ENCODE measurements at places on chromosomes 16 and 17. TPM values are rescaled to one million over a fixed set of nuclear protein-coding genes. Genes with fewer than 3 reads are reported as not detected.

DNA sequence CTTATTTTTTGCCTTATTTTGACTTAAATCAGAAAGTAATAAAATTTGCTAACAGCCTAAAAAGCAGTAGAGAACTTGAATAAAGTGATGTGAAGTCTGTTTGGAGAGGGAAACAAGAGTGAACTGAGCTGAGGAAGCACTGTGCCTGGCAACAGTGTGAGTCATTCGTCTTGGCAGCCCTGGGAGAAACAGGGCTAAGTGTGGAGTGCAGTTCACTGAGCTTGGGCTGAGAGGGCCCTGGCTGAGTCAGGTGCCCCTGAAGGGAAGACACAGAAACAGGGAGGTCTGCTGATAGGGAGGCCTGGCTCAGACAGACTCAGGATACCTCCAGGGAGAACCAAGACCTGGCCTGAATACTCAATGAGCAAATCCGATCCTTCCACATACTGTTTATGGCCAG, 132.1 kb downstream of the HS3ST4 start:
- ATAC-seq: peak; percentile 74

- no peak for ATAC-seq
These were observed 35.5 kb downstream of the GAN start for GRCh38 chr16:81350306-81350615.

GRCh38 chr17:18362698-18363100, 651 bp downstream of the SHMT1 start:
- ATAC-seq: no peak

DNA sequence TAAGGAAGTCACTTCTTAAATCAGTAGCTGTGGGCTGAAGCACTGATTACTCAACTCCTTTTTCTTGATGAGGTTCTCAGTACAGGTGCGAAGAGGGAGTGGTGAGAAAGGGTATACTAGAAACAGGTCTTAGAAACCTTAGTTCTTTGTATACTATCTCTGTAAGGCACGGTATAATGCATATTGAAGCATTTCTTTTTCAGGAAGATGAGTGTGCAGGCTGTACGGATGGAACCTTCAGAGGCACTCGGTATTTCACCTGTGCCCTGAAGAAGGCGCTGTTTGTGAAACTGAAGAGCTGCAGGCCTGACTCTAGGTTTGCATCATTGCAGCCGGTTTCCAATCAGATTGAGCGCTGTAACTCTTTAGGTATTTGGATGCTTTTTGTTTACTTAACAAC, 39.2 kb downstream of the CYLD start:
- no peak for ATAC-seq

- no peak for ATAC-seq
These were observed 6.7 kb downstream of the PCGF2 start for GRCh38 chr17:38741461-38741860.

- no peak for ATAC-seq
These were observed 765 bp downstream of the KRT19 start for GRCh38 chr17:41527063-41528023.

- no peak for ATAC-seq
These were observed 58.1 kb downstream of the ZDHHC7 start for GRCh38 chr16:84953190-84953746.

DNA sequence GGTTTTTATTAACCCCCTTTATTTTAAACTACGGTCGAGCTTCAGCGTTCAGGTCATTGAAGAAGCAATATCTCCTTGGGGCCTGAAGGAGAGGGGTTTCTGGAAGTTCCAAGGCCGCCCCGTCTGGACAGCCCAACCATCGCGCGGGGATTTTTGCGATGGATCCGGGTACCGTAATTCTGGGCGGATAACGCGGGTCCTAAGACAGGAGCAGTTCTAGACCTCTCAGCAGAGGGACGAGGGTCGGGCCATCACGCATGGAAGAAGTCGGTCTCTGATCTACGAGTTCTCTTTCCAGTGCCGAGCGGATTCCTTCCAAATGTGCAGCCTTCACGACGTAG, 3.6 kb downstream of the BORCS6 start:
- ATAC-seq: no peak

DNA sequence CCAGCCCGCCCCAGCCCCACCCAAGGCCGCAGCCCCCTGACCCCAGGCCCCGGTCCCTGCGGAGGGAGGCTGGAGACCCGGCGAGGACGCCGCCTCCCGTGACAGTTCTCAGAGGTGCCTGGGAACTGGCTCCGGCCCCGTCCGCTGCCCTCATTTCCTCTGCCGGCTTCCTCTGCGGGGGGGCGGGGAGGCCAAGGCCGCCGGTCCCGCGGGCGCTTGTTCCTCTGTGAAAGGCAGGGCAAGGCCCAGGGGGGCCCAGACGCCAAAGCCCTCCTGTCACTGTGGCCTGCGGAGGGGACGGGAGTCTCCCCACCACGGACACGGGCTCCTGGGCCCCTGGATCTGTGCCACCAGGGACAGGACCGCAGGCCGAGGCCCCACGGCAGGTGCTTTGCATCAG, 5.0 kb upstream of the PVALEF start:
- ATAC-seq: no peak

GRCh38 chr16:22284637-22285036, 12.6 kb upstream of the POLR3E start:
- no peak for ATAC-seq

GRCh38 chr17:67008101-67008500, 36.3 kb upstream of the CACNG1 start:
- no peak for ATAC-seq

GRCh38 chr17:45326626-45327025, 9.8 kb upstream of the MAP3K14 start:
- ATAC-seq: no peak

- ATAC-seq: no peak
These were observed 44.4 kb downstream of the ZNF778 start for GRCh38 chr16:89261691-89262563.

DNA sequence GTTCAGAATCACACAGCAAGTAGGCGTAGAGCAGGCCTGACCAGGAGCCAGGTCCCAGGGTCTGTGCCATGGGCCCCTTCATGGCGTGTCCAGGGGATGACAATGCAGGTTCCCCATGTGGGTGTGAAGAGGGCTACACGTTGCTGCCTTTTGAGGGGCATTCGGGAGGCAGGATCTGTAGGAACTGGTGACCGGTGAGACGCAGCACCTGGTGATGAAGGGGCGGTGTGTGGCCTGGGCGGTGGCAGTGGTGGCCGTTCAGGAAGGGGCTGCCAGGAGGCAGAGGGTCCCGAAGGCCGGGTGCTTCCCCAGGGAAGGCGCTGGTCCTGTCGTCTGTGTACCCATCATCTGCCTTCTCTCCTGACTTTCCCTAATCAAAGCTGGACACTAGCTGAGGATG, 34.6 kb downstream of the ZNF750 start:
- no peak for ATAC-seq

DNA sequence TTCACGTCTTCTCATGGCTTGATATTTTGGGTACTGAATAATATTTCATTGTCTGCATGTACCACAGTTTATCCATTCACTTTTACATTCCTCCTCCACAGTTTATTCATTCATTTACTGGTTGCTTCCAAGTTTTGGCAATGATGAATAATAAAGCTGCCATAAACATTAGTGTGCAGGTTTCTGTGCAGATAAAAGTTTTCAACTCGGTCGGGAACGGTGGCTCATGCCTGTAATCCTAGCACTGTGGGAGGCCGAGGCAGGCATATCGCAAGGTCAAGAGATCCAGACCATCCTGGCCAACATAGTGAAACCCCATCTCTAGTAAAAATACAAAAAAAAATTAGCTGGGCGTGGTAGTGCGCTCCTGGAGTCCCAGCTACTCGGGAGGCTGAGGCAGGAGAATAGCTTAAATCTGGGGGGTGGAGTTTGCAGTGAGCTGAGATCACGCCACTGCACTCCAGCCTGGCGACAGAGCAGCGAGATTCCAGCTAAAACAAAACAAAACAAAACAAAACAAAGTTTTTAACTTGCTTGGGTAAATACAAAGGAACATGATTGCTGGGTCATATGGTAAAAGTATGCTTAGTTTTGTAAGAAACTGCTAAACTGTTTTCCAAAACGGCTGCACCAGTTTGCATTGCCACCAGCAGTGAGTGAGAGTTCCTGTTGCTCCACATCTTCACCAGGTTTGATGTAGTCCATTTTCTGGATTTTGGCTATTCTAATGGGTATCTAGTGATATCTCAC, 89.5 kb downstream of the WWP2 start:
- peak; percentile 7 for ATAC-seq

DNA sequence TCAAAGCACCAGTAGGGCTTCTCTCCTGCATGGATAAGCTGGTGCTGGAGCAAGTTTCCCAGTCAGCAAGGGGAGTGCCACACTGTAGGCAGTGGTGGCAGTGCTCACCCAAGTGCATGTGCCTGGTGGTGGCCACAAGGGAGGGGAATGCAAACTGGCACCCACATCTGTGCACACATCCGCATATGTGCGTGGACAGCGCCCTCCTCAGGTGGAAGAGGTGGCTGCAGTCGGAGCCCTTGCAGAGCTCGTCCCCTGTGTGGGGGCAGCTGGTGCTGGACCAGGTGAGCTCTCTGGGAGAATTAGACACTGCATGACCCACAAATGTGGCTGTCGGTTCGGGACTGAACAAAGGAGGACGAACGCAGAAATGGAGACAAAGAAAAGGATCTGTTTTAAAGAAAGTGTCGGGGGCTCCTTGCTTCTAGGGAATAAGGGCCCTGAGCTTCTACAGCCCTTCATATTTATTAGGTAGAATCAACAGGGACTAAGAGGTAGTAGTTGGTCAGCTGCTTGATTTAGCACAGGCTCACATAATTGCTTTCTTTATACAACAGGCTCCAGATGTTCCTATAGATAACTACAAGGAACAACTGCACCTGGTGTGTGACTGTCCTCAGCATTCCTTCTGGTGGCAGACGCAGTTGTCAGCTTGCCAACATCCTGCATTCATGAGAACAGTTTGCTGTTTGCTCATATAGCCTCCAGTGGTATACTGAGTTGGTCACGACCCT, 5.3 kb upstream of the ZNF689 start:
- peak; percentile 33 for ATAC-seq

DNA sequence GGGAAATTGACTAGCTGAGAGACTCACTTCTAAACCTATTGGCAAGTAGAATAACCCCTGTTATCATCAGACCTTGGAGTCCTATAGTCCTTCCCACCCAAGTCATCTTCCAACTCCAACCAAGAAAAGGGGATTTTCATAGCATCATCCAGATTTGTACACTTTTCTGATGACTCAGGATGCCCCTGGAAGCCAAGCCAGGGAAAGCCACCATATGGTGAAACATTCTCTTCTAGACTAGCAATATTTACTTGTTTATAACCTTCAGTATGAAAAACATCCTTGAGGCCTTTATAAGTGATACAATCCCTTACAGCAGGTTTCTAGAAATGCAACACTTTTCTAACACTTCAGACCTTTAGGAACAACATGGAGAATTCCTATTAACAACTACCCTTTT, 618.8 kb upstream of the CDH11 start:
- no peak for ATAC-seq

DNA sequence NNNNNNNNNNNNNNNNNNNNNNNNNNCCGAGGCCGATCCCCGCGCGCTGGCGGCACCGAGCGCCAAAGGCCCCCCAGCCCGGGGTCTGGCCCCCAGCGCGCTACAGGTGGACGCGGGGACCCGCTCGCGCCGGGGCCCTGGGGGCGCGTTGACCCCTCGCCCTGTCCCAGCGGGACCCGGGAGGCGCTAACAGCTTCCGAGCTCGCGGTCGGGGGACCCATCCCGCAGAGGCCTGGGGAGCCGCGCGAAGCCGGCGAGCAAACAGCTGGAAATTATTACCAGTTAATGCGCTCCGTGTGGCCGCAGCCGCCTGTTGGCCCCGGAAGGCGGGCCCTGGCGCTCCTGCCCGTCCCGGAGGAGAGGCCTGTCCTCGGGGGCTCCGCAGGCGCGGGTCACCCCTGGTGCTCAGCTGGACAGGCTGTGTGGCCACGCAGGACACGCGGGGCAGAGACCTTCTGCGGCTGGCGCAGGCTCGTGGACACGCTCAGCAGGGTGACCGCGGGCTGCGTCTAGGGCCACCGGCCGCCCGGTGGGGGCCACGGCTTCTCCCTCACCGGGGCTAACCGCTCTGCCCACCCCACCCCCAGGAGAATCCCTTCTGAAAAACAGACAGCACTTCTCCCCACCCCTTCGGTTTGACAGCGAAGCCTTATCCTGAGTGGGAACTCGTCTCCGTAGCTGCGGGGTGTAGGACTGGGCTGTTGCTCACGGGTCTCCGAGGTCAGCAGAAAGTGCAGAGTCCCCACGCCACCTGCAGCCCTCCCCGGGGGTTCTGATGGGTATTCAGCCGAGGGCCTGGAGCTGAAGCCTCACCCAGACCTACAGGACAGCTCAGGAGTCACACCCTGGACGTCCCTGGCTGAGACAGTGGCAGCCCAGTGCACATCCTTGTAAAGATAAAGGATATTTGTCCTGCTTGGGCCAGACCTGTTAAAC, 138.7 kb upstream of the RPH3AL start:
- peak; percentile 89 for ATAC-seq

DNA sequence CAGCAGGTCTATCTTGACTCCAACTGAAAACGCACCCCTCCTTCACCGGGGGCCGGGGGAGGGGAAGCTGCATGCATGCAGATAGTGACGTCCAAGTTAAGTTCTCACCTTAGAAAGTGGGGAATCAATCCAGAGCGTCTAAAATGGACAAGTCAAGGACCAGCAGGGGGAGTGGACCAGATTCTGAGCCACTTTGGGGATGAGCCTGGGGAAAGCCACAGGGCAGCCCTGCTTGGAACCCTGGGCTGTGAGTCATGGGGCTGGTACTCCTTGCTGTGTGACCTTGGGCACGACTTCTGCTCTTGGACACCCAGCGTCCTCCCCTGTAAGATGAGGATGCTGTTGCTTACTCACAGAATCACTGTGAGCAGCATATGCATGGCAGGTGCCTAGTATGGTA, 9.1 kb downstream of the TNFRSF13B start:
- ATAC-seq: no peak

GRCh38 chr17:73782641-73783381, 138.6 kb upstream of the SDK2 start:
- ATAC-seq: no peak

DNA sequence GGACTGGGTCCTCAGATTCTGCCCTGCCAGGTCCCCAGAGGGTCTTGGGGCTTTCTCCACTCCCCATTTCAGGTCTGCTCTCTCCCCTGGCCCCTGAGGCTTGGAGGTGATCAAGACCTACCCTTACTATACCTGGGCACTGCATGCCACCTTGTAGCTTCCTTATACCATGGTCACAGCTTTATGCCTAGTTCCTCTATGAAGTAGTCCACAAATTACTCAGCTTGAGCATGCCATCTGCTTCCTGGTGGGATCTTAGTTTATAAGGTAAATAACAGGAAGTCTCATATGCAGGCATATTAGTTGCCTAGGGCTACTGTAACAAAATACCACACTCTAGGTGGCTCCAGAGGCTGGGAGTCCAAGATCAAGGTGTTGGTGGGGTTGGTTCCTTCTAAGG, 11.0 kb upstream of the PMFBP1 start:
- ATAC-seq: no peak

CFAP97D1 gene
- total RNA-seq: 0.07 TPM

ADAD2 gene
- not detected for total RNA-seq

SMIM5 gene
- 0.75 TPM for total RNA-seq

SYT17 gene
- total RNA-seq: 2.9 TPM

MYL4 gene
- not detected for total RNA-seq

KCTD11 gene
- total RNA-seq: 6.6 TPM

OR3A3 gene
- 0.11 TPM for total RNA-seq

TNFRSF13B gene
- 0.66 TPM for total RNA-seq

CCL15 gene
- not detected for total RNA-seq

P2RX5 gene
- total RNA-seq: 12.3 TPM

TEDC2 gene
- 10.0 TPM for total RNA-seq

TP53TG3C gene
- total RNA-seq: not detected

KRTAP3-1 gene
- total RNA-seq: not detected

SCIMP gene
- total RNA-seq: 0.38 TPM

VTN gene
- total RNA-seq: 0.80 TPM

ZG16 gene
- 0.10 TPM for total RNA-seq

ITGAE gene
- total RNA-seq: 26.5 TPM

MFAP4 gene
- total RNA-seq: 215 TPM

PRKCB gene
- total RNA-seq: 21.0 TPM

GNG13 gene
- total RNA-seq: 0.81 TPM

ATF7IP2 gene
- total RNA-seq: 14.6 TPM

C1QTNF8 gene
- total RNA-seq: not detected
